ENCODE measurements at places on chromosomes 7 and 10.

GRCh38 chr7:135386181-135386580 lies 123.7 kb downstream of the CNOT4 start:
- no peak for DNase-seq

DNA sequence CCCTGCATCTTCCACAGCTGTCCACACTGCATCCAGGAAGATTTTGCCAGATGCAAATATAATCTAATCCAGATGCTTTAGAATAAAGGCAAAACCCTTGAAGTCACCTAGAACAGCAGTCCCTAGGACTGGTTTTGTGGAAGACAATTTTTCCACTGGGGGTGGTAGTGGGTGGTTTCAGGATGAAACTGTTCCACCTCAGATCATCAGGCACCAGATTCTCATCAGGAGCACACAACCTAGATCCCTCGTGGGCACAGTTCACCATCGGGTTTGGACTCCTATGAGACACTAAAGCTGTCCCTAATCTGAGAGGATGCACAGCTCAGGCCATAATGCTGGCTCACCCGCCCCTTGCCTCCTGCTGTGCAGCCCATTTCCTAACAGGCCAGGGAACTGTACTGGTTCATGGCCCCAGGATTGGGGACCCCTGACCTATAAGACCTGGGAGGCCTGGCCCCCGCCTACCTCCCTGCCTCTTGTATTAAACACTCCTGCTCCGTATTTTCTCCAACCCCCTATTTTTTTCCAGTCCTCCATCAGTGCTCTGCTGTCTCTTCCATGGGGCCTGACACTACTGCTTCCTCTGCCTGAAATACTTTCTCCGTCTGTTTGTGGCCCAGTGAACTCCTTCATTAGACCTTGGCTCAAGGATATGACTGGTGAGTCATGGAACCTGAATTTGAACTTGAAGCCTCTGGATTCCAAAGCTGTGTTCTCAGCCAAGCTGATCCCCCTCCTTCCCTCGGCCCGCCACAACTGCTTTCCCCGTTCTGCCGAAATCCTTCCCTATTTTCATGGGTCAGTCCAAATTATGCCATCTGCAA lies 79.9 kb upstream of the RHEB start:
- no peak for DNase-seq

GRCh38 chr7:491292-491957 lies 28.2 kb downstream of the PDGFA start:
- DNase-seq, result no peak

DNA sequence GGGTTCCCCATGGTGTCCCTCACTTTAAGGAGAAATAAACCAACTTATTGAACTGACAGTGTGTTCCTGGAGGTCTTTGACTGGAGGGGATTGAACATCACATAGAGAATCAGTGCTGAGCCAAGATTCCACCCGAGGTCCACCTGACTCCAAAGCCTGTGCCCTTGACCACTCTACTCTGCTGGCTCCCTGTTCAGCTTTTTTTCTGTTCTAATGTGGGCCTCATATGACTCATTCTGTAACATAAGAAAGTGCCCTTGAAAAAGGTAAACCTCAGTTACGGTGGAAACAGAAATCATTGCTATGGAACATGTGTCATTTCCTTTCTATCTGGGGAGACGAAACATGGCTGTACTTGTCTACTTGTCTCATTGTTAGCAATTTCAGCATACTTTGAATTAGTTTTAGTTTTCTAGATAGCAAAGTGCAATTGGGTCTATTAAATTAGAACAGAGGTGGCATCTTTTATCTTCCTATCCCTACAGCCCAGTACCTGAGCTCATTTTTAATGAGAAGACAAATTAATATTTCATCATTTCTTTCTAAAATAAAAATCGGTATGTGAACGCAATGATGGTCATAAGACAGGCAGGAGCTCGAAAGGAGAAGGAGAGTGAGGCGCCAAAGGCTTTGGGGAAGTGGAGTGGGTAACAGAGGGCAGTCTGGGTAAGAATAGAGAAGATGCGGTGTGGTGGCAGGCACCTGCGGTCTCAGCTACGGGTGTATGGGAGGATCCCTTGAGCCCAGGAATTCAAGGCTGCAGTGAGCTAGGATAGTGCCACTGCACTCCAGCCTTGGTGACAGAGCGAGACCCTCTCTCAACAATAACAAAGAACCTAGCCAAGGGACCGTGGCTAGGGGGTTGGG lies 1.5 kb downstream of the GSDME start:
- DNase-seq, result no peak

- DNase-seq, result peak; percentile 24
These were observed 12.6 kb upstream of the SH2B2 start for GRCh38 chr7:102273749-102274712.

- DNase-seq, result no peak
These were observed 70.5 kb downstream of the ZNF22 start for GRCh38 chr10:45071043-45071813.

- no peak for DNase-seq
These were observed 20.2 kb downstream of the MCU start for GRCh38 chr10:72712136-72712535.

DNA sequence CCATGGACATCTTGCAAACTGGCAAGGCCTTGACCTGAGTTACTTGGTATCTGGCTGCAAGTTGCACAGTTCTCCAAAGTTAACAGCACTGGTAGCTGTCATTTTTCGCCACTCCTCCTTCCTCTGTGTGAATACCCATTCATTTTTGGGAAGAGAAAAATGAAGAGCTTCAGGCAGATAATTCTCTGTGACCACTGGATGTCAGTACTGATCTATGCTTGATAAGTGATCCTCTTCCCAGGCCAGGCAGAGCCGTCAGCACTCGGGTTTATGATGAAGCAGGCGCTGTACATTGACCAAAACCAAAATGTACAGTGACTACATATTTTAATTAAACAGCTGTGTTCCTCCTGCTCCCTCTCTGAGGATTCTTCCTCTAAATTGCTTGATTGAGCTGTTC lies 55.9 kb upstream of the PDZD8 start:
- peak; percentile 59 for DNase-seq
